ENCODE measurements at places on chromosomes 13 and 19.

- DNase-seq = no peak
Observed at GRCh38 chr13:113812178-113813040, 51.5 kb downstream of the GAS6 start.

DNA sequence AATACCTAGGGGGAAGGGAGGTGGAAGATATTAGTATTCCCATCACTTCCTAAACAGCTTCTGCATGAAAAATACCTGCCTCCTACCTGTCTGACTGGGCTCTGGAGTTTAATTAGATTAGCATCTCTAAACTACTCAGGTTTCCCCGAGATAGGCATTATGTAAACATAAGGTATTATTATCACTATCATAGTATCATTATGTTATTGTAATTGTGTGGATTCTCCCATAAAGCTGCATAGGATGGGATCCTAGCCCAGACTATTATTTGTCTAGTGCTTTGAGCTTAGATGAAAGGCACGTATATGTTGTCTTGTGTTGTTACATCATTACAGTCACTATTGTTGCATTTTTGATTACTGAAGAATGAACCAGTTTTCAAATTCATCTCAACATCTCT lies 115.2 kb upstream of the SOX21 start:
- DNase-seq = no peak

GRCh38 chr13:44826591-44827350 lies 162.5 kb downstream of the NUFIP1 start:
- DNase-seq = no peak

- peak; percentile 94 for DNase-seq
Observed at GRCh38 chr19:57746580-57747471, at the start of gene ZNF776. TSS of gene ZNF776 (plus strand) at chr19:57746815. CDS start at chr19:57747059, 244 bp downstream.

- no peak for DNase-seq
Observed at GRCh38 chr13:34179481-34179880, 361.5 kb downstream of the RFC3 start.

DNA sequence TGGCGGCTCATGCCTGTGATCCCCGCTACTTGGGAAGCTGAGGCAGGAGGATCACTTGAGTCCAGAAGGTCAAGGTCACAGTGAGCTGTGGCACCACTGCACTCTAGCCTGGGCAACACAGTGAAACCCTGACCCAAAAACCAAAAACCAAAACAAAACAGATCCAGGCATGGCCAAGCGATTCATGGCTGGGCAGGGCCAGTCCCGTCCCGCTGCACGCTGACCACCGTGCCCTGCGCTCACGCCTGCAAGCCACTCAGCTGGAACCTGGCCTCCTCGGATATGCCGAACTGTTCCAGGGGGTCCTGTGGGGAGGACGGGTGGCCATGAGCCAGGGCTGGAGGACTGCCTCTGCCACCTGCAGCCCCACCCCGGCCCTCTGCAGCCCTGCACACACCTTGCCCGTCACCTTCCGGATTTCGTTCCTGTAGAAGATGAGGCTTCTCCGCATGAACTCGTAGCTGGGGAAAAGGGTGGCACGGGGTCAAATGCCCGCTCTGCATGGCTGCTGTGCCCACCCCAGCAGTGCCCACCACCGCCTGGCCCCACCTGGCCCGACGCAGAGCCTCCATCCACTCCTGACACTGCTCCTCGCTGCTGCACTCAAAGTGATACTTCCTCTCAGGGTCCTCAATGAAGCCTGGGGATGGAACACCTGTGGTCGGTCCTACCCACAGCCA lies 2.4 kb downstream of the PLEKHJ1 start:
- no peak for DNase-seq

GRCh38 chr13:90541346-90541745 lies 806.1 kb upstream of the MIR17HG start:
- DNase-seq = no peak

GRCh38 chr19:869245-870177 lies 10.0 kb downstream of the CFD start:
- no peak for DNase-seq

Data from Jurkat, Clone E6-1 (cell line).